Immature natural killer cell (primary cell): ENCODE measurements at places on chromosomes 2 and 18. TPM values are rescaled to one million over a fixed set of nuclear protein-coding genes. Genes with fewer than 3 reads are reported as not detected.

- H3K4me3 ChIP-seq: no peak overlapping the region
- no peak overlapping the region for H3K27ac ChIP-seq
- H3K4me1 ChIP-seq: no peaks in the 10 kb centered on the region
- no peaks in the 10 kb centered on the region for H3K27me3 ChIP-seq
These were observed 15.5 kb downstream of the CDCA7 start for GRCh38 chr2:173370198-173370597.

DNA sequence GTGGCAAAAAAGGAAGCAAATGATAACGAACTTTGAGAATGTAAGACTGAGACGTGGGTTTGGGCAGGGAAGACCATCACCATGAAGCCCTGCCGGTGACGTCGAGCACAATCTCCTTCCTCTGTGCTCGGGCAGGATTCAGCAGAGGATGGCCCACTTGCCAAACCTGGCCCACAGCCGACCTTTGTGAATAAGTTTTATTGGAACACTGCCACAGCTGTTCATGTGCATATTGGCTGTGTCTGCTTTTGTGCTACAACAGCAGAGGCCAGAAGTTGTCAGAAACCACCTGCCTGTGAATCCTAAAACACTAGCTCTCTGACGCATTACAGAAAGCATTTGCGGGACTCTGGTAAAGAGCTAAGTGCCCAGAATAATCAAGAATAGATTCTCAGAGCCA lies 223.9 kb downstream of the MYT1L start:
- DNase-seq: no peak
- H3K27me3 ChIP-seq: no peaks in the 10 kb centered on the region
- no peaks in the 10 kb centered on the region for H3K36me3 ChIP-seq

- H3K4me1 ChIP-seq: peaks cover 20% of the 10 kb centered on the region
- H3K36me3 ChIP-seq: no peaks in the 10 kb centered on the region
- peaks cover 3% of the 10 kb centered on the region for H3K27me3 ChIP-seq
- peak overlapping the region; percentile 7 for H3K4me3 ChIP-seq
These were observed 123.1 kb upstream of the ARL4C start for GRCh38 chr2:234620018-234620417.

- no peaks in the 10 kb centered on the region for H3K27me3 ChIP-seq
- H3K4me1 ChIP-seq: peaks cover 78% of the 10 kb centered on the region
- no peak for DNase-seq
- no peak overlapping the region for H3K4me3 ChIP-seq
These were observed 68.3 kb downstream of the BABAM2 start for GRCh38 chr2:27958711-27959378.

DNA sequence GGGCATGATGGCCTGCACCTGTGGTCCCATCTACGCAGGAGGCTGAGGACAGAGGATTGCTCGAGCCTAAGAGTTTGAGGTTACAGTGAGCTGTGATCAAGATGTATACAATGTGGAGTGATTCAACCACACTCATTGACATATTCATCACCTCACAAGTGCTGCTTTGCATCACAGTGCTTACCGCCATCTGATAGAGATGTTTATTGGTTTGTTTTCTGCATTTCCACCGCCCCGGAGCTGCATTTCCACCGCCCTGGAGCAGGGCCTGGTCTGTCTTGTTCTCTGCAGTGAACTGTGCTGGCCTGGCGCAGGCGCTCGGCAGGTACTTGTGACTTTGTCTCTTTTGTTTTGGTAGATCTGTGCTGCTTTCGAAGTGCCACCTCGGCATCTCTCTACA lies 96.0 kb downstream of the SMAD7 start:
- peaks cover 59% of the 10 kb centered on the region for H3K4me1 ChIP-seq
- H3K27me3 ChIP-seq: peaks cover 3% of the 10 kb centered on the region
- H3K36me3 ChIP-seq: no peaks in the 10 kb centered on the region
- no peak overlapping the region for H3K4me3 ChIP-seq
- H3K27ac ChIP-seq: no peak overlapping the region
- DNase-seq: no peak

- no peaks in the 10 kb centered on the region for H3K36me3 ChIP-seq
- H3K4me1 ChIP-seq: no peaks in the 10 kb centered on the region
- peaks cover 3% of the 10 kb centered on the region for H3K27me3 ChIP-seq
These were observed 502.1 kb downstream of the TGIF1 start for GRCh38 chr18:3952031-3952430.

DNA sequence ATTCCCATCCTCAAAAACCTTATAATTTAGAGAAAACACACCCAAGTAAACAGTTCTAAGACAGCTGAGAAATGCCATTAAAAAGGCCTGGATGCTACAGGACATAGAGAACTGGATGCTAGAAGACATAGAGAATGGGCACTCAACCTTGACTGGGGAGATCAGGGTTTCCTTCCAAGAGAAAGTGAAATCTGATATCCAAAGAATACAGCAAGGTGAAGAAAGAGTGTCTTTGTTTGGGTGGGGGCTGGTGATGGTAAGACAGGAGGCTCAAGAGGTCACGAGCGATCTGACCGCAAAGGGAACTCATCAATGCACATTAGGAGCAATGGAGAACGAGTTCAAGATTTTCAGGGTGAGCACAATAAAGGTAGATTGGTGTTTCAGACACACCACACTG lies 31.6 kb downstream of the EPB41L3 start:
- H3K4me1 ChIP-seq: no peaks in the 10 kb centered on the region
- no peak overlapping the region for H3K27ac ChIP-seq
- no peak for DNase-seq
- H3K27me3 ChIP-seq: peaks cover 3% of the 10 kb centered on the region
- H3K36me3 ChIP-seq: no peaks in the 10 kb centered on the region
- no peak overlapping the region for H3K4me3 ChIP-seq

GRCh38 chr2:121289271-121289670 lies 4.3 kb upstream of the TFCP2L1 start:
- peaks cover 4% of the 10 kb centered on the region for H3K4me1 ChIP-seq
- no peak overlapping the region for H3K4me3 ChIP-seq
- DNase-seq: no peak
- H3K27ac ChIP-seq: no peak overlapping the region

DNA sequence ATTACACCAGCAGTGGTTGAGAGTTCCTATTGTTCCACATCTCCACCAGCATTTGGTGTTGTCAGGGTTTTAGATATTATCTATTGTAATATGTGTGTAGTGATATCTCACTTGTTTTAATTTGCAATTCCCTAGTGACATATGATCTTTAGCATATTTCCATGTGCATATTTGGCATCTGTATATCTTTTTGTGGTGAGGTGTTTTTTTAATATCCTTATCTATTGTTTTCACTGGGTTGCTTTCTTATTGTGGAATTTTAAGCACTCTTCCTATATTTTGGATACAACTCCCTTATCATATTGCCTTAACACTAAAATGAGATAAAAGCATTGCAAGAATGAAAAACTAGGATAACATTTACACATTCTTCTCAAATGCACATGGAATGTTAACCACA lies 453.9 kb upstream of the FSIP2 start:
- no peaks in the 10 kb centered on the region for H3K4me1 ChIP-seq
- no peak overlapping the region for H3K4me3 ChIP-seq
- H3K27me3 ChIP-seq: no peaks in the 10 kb centered on the region
- no peak overlapping the region for H3K27ac ChIP-seq

DNA sequence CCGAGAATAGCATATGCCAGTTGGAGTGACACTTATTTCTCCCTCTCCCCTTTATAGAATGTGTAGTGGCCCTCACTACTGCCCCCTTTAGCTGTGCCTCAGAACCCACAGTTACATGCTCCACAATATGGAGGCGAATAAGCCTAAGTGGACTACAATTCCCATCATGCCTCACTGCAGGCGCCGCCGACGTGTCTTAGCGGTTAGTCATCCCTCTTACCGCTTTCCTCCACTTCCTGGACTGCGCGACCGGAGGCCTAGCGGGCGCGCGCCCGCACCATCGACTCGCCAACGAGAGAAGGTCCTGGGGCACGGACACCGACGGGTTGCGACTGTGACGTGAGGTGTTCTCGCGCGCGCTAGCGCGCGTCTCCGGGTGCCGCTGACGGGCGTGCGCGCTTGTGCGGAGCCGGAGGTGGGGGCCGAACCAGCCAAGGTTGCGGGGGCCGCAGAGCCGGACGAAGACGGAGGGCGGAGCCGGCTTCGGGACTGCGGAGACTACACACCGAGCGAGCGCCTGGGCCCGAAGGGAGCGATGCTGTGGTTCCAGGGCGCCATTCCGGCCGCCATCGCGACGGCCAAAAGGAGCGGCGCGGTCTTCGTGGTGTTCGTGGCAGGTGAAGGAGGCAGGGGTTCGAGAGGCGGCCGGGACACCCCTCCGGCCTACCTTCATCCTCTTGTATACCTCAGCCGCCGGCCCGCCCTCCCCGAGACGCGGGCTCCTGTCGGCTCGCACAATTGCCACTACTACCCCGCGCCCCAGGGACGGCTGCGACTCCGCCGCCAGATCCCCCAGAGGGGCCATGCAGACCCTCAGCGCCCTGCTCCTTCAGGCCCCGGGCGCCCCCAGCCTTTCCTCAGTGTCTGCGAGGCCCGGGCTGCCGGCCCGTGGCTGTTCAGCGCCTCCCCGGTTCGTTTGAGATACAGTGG lies at the start of gene UBXN4:
Gene UBXN4, plus strand, starts transcription at position 461 of the 930 bp plus-strand sequence. Its CDS starts 75 bp downstream, at position 536.
- DNase-seq: peak; percentile 88
- H3K36me3 ChIP-seq: no peaks in the 10 kb centered on the region
- peaks cover 46% of the 10 kb centered on the region for H3K4me1 ChIP-seq
- peaks cover 3% of the 10 kb centered on the region for H3K27me3 ChIP-seq

DNA sequence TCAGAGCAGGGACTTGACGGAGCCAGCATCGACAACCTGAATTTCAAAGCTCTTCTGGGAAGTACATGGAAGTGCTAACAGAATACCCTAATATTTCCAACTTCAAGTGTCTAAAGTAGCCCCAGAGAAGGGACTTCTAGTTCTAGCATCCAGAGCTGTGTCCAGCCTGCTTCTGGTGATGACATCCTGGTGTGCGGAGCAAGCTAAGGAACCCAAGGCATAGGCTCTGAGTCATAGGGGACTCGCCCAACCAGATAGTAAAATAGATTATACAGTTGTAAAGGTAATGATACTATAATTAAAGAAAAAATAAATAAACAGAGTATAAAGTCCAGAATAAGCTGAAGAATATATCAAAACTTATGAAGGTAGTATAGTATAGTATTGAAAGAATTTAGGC lies 108.1 kb upstream of the SERPINE2 start:
- no peak overlapping the region for H3K4me3 ChIP-seq
- no peak for DNase-seq
- no peaks in the 10 kb centered on the region for H3K4me1 ChIP-seq
- no peaks in the 10 kb centered on the region for H3K36me3 ChIP-seq
- no peak overlapping the region for H3K27ac ChIP-seq

DNA sequence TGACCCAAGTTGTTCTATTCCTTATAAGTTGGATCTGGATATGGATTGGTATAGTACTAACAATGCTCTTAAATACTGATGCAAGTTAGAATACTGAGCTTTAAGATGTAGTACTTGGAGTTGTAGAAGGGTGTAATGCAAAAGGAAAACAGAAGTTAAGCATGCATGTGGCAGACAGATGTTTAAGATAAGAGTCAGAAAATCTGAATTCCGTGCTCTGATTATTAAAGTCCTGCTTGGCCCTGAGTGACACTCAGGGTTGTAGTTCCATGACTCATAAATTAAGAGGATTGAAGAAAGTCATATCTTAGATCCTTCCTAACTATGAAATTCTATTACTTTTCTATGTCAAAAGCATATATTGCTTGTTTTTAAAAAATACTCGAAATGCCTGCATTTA lies 250.6 kb downstream of the RPRM start:
- no peaks in the 10 kb centered on the region for H3K27me3 ChIP-seq
- H3K27ac ChIP-seq: no peak overlapping the region

DNA sequence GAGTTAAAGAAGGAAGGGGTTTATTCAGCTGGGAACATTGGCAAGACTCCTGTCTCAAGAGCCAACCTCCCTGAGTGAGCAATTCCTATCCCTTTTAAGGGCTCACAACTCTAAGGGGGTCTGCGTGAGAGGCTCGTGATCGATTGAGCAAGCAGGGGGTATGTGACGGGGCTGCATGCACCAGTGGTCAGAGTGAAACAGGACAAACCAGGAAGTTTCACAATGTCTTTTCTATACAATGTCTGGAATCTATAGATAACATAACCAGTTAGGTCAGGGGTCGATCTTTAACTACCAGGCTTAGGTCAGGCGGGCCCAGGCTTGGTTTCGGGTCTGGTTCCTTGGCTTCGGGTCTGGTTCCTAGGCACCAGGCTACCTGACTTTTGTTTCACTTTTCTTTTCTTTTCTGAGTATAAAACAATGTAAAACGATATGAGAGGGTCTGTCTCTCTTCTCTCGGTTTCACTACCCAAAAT lies 30.1 kb upstream of the LIPG start:
- H3K27me3 ChIP-seq: peaks cover 6% of the 10 kb centered on the region
- no peak overlapping the region for H3K4me3 ChIP-seq
- H3K27ac ChIP-seq: no peak overlapping the region
- no peaks in the 10 kb centered on the region for H3K4me1 ChIP-seq

GRCh38 chr2:168480356-168480755 lies 24.3 kb downstream of the CERS6 start:
- no peak for DNase-seq
- H3K27me3 ChIP-seq: no peaks in the 10 kb centered on the region
- no peak overlapping the region for H3K4me3 ChIP-seq
- peaks cover 2% of the 10 kb centered on the region for H3K4me1 ChIP-seq

DNA sequence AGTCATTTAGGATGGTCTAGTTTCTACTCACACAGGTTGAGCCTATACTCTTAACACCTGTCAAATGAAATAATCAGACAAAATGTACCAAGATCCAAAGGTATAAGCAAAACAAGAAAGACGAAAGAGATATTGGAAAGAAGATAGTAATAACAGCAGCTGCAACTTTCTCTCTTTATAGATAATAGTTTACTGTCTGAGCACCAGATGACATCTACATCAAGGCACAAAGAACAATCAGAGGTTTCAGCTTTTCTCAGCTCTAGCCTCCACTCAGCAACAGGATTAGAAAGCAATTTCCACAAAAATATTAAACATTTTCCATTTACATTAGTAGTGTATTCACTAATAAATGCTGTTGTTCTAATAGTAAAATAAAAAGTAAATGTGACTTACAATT lies 66.3 kb downstream of the RTTN start:
- no peaks in the 10 kb centered on the region for H3K27me3 ChIP-seq
- no peak overlapping the region for H3K4me3 ChIP-seq
- no peak for DNase-seq
- H3K4me1 ChIP-seq: no peaks in the 10 kb centered on the region
- H3K27ac ChIP-seq: no peak overlapping the region

GRCh38 chr2:17058772-17059402 lies 393.3 kb upstream of the CYRIA start:
- H3K27ac ChIP-seq: no peak overlapping the region
- H3K4me1 ChIP-seq: no peaks in the 10 kb centered on the region
- H3K27me3 ChIP-seq: no peaks in the 10 kb centered on the region

- H3K4me3 ChIP-seq: no peak overlapping the region
- no peak overlapping the region for H3K27ac ChIP-seq
- peaks cover 66% of the 10 kb centered on the region for H3K4me1 ChIP-seq
- peaks cover 66% of the 10 kb centered on the region for H3K36me3 ChIP-seq
- no peaks in the 10 kb centered on the region for H3K27me3 ChIP-seq
- DNase-seq: no peak
These were observed 29.2 kb downstream of the WIPF1 start for GRCh38 chr2:174568425-174568824.

Gene SRD5A2
- not detected for polyA plus RNA-seq

Gene SERPINB5
- polyA plus RNA-seq: not detected

Gene TNFAIP6
- polyA plus RNA-seq: not detected

Gene ZFAND2B
- 102 TPM for polyA plus RNA-seq

Gene ALLC
- polyA plus RNA-seq: not detected

Gene NOSTRIN
- polyA plus RNA-seq: not detected

Gene MC5R
- polyA plus RNA-seq: not detected
